ENCODE measurements at places on chromosomes 13 and 19. TPM values are rescaled to one million over a fixed set of nuclear protein-coding genes. Genes with fewer than 3 reads are reported as not detected.
A peak's percentile ranks its signal among the peaks of the same experiment; 100 is the strongest.

The KLF2 gene
- total RNA-seq = not detected

The FGF21 gene
- not detected for total RNA-seq

The ZNF729 gene
- not detected for total RNA-seq

The ACOD1 gene
- total RNA-seq = 0.15 TPM

The RDH8 gene
- total RNA-seq = not detected

The CASP14 gene
- total RNA-seq = not detected

The STOML3 gene
- 0.16 TPM for total RNA-seq

The KCNK6 gene
- total RNA-seq = 0.60 TPM

The HPN gene
- total RNA-seq = 0.27 TPM

The IZUMO2 gene
- not detected for total RNA-seq

The FFAR3 gene
- not detected for total RNA-seq

The ZNF444 gene
- 15.5 TPM for total RNA-seq

The TNNI3 gene
- total RNA-seq = 4.1 TPM

The KCNC3 gene
- total RNA-seq = 0.33 TPM

The MBD3L3 gene
- not detected for total RNA-seq

DNA sequence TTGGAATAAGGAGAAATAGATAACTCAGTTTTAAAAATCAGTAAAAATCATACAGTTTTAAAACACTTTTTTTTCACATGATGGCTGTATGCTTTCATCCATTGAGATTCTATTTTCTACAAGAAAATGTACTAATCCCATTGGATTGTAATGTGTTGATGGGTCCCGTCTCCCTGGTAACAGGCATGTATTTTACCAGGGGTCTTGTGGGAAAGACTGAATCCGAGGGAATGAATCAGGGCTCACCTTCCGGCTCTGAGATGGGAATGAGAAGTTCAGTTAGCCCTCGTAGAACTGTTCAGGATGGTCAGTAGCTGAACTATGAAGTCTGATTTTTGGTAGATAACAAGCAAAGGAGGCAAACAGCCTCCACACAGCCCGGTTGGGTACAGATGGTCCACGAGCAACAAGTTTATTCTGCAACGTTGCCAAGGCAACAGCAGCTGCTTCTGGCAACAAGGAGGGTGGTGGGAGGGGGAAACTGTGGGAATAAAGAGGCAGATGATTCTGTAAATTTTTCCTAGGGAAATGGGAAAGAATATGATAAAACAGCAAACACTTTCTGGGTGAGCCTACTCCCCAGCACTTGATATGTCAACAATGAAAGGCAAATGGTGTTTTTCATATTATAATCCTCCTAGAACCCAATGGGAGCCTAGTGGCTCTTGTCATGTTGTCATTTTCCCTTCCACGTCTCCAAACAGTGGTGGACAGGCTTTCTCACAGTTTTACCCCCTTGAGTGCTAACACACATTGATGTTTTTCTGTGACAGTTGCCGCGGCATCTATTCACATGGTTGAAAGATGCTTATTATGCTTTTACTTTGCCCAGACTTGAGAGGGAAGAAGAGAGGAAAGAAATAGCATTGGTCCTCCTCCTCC lies 12.4 kb upstream of the SIAH3 start:
- peak; percentile 85 for ATAC-seq

DNA sequence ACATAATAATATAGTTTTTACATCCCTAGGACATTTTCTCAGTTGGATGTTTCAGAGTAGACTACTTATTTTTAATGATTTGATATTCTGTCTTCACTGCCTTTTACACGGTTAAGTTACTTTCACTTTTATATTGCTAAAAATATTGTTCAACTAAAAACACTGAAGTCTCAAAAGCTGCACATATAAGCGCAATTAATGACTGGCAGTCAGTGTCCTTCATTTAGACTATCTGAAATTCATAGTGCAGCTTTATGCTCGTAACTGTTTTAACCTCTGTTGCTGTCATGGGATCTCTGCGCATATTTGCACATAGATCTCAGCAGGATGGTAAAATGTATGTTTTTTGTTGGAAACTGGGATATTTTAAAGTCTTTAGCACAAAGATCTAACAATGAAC lies 864.3 kb downstream of the SLITRK6 start:
- ATAC-seq = no peak

DNA sequence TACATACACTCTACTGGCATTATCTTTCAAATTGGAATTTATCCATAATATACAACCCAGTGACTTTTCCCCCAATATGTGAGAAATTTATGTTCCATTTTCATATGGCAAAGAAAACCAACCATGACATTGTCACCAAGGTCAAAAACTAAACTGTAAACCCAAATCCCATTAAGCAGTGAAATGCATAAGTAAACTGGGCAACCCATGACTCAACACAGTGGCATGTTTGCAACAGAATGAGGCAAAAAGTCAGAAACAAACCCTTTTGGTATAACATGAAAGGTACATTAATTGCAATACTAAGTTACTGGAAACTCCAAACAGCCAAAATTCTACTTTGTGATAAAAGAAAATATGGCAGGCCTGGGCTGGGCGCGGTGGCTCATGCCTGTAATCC lies 4.9 kb downstream of the ZNF878 start:
- ATAC-seq = no peak

- ATAC-seq = no peak
Observed at GRCh38 chr19:10321874-10322835, 6.3 kb upstream of the FDX2 start.

GRCh38 chr19:49216071-49216470 lies 58.5 kb downstream of the TRPM4 start:
- no peak for ATAC-seq

DNA sequence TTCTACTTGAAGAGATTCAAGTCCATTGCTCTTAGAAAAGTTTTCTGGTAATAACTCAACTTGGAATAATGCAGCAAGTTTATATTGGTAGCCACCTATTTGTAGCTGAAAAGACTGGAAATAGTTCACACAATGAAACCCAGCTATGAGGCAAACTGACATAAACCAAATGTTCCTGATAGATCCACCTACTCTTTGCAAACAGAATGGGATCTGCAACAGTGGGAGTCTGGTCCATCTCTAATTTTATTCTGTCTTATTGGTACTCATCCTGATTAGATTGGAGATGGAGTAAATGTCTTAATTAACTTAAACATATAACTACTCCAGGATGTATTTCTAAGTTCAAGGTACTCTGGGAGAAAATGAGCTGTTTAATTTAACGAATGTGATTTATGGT lies 438.0 kb downstream of the OLFM4 start:
- ATAC-seq = no peak

- ATAC-seq = no peak
Observed at GRCh38 chr19:34574704-34575103, 93.1 kb downstream of the WTIP start.

DNA sequence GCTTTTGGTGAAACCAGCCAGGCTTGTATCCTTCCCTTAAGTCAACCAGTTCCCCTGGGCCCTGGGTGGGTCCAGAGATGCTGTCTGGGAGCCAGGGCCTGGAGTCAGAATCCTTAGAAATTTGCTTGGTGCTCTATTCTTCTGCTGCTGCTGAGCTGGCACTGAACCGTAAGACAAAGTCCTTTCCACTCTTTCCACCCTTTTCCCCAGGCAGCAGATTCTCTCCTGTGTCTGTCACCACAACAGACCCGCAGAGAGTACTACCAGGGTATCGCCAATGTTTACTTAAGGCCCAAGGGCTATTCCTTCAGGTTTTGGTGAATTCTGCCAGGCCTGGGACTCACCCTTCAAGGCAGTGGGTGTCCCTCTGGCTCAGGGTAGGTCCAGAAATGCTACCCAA lies 12.2 kb downstream of the IFT88 start:
- ATAC-seq = no peak

DNA sequence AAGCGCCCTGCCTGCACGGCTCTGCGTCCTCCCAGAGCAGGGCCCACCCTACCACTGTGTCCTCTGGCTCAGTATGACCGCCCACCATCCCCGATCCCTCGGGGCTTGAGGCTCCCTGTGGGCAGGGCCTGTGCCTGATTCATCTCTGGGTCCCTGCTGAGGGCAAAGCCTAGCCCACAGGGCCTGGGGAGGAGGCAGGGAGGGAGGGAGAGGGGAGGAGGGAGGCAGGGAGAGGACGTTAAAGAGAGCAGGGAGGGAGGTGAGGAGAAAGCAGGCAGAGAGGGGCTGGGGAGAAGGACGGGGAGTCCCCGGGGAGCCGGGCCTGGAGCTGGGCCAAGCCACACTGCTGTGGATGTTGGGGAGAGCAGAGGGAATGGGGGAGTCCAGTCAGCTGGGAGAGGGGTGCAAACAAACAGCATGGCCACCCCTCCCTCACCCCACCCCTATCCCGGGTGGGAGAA lies 4.0 kb upstream of the ERFL start:
- no peak for ATAC-seq

- no peak for ATAC-seq
Observed at GRCh38 chr13:38147050-38147449, 202.6 kb upstream of the UFM1 start.

DNA sequence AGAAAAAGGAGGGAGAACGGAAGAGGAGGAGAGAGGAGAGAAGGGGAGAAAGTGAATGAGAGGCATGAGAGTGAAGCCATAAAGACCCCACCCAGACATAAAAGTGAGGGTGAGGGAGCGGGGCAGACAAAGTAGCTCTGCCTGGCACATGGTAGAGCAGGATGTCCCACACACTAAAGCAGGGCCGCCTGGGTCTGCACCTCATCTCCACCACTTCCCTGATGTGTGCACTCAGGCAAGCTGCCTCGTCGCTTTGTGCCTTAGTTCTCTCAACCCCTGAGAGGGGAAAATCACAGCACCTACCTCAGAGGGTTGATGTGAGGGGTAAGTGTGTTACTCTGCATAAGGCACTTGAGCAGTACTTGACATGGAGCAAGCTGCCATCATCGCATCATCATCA lies 488.1 kb downstream of the COG6 start:
- no peak for ATAC-seq

DNA sequence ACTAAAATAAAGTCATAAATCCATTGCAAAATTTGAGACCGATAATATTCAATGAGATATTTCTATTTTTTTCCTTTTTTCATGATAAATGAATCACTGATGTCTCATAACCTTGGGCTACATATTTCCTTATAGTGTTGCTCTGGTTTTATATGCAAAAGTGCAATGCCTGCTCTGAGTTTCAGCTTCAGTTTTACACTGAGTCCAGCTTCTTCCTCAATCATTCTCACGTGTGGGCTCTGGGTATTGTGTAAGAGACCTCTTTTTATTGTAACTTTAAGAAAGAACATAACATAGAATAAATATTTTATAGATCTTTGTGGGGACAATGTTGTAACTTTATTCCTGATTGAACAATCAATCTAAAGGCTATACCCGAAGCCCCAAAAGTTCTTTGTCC lies 280.2 kb upstream of the EDNRB start:
- no peak for ATAC-seq

DNA sequence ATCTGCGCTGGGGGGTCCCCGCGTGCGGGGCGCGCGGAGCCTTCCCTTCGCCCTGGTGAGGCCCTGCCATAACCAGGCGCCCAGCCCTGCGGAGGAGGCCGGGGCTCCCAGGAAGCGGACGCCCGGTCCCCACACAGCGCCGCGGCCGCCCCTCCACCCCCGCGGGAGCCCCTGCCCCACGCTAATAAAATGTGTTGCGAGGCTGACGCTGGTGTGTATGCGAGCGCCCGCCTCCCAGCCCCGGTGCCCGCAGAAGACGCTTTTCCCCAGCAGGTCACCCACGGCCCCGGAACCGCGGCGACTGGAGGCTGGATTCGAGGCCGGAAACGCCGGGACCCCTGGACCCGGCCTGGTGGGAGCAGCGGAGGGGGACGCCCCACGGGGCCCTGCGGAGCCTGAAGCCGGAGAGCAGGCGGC lies 12.1 kb upstream of the CDC34 start:
- no peak for ATAC-seq

DNA sequence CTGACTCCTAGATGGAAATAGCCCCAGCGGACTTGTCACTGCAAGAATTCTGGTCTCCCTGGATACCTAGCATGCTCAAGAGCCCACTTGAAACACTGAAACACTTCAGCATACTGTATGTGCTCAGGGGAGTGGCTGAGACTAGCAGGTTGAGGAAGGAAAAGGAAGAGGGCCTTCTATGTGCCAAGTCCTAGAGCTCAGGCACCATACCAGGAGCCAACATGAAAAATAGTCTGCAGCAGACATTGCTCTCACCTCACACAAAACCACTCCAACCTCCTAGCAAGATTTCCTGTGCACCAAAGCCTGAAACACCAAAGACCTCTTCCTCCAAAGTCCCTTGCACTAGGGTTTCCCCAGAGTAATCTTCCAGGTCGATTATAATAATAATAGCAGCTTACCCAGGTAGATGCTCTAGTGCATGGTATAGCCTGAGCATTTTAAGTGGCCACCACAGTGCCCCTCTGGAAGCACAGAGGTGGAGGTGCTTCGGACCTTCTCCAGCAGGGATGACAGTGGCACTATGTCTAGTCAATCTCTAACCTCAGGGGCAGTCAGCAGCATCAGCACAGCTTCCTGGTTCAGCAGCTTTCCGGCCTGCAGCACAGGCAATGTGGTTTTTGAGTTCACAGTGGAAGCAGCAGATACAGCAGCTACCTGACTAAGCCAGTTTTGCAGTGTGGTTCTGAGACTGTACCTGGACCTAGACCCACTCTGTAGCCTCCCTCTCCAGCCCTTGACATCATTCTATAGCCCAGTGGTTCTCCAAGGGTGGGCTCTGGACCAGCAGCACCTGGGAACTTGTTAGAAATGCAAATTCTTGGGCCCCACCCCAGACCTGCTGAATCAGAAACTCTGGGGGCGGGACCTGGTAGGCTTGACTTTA lies 45.6 kb upstream of the UBE2L5 start:
- ATAC-seq = no peak

- no peak for ATAC-seq
Observed at GRCh38 chr19:47098608-47099007, 15.0 kb downstream of the ZC3H4 start.

- no peak for ATAC-seq
Observed at GRCh38 chr13:38417727-38418126, 68.1 kb downstream of the UFM1 start.

DNA sequence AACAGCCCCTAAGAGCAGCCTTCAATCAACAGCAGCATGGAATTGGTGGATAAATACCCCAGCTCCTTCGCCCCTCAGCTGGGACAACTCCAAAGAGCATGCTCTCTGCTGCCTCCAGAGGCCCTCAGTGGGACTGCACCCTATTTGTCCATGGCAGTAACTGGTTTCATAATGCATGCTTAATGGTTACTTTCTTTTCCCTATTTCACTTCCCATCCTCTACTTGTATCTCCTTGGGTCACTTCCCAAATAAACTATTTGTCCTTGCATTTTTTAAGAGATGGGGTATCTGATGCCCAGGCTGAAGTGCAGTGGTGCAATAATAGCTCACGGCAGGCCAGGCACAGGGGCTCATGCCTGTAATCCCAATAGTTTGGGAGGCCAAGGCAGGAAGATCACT lies 13.5 kb upstream of the TPM4 start:
- peak; percentile 55 for ATAC-seq

DNA sequence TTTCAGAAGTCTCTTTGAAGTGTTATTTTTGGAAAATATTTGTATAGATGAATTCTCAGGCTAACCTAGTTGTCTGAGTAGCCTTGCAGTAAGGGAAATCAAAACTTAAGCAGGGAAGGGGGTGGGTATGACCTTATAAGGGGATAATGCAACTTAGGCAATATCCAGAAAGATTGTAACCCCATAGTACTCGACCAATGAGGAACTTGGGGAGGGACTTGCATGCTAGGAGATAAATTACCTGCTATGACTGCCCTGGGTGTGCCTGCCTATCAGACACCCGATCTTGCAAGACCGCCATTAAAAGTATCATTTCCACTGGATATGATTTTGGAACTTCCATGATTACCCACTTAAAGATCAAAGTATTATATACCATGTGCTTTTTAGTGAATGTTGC lies 23.0 kb upstream of the RFXAP start:
- no peak for ATAC-seq

GRCh38 chr19:40642757-40643305 lies 41.7 kb downstream of the LTBP4 start:
- no peak for ATAC-seq

- no peak for ATAC-seq
Observed at GRCh38 chr13:98206946-98207345, 29.9 kb upstream of the RNF113B start.
